ENCODE measurements at places on chromosomes 4 and X.

DNA sequence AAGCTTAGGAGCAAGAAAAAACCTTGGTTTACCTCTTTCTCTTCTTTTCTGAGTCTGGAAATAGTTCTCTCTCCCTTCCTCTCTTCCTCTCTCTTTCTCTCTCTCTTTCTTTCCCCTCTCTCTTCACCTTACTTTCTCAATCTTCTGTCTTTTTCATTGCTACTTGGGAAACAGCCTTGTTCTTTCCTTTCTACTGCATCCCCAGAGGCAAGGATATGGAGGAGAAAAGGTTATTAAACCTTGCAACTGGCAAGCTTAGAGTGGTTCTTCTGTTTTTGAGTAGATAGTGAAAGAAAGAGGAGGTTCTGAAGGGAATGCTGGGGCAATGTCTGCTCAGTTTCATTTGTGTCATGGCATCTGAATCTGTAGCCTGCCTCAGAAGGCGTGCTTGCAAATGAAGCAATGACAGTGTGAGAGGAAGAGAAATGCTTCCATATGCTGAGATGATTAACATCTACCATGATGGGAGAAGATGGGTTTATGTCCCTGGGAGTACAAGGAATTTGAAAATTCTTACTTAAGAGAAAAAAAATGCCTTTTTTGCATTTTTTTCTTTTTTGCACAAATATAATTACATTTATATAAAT, 190.6 kb downstream of the CEP135 start:
- no peak for DNase-seq

- no peak for DNase-seq
Measured at GRCh38 chr4:20621476-20621875, 78.8 kb upstream of the PACRGL start.

DNA sequence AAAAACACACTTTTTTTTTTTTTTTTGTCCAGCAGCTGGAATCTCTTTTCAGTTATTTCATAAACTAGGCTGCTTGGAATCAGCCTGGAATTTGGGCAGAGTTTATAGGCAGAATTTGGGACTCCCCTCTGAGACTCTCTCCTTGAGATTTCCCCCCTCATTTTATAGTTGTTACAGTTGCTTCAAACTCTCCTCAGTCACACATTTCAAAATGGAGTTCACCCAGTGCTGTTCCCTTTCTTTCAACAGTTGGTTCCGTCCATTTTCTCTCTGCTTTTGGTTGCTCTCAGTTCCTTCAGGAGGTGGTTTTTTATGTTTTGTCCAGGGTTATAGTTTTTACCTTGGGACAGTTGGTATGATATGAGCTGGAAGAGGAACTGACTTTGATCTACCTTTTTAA, 27.5 kb downstream of the NSD2 start:
- no peak for DNase-seq

GRCh38 chrX:153667281-153667955, 6.2 kb downstream of the PNCK start:
- DNase-seq = no peak

DNA sequence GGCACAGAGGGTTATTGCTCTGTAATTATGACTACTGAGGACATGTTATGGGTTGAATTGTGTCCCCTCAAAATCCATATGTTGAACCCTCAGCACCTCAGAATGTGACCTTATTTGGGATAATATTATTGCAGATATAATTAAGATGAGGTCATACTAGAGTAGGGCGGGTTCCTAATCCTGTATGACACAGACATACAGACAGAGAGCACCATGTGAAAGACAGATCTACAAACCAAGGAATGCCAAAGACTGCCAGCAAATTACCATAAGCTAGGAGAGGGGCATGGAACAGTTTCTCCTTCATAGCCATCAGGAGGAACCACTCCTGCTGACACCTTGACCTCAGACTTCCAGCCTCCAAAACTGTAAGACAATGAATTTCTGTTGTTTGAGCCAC, 115.2 kb upstream of the OTUD4 start:
- DNase-seq = no peak

GRCh38 chr4:42995343-42995944, 102.9 kb downstream of the GRXCR1 start:
- DNase-seq = no peak

DNA sequence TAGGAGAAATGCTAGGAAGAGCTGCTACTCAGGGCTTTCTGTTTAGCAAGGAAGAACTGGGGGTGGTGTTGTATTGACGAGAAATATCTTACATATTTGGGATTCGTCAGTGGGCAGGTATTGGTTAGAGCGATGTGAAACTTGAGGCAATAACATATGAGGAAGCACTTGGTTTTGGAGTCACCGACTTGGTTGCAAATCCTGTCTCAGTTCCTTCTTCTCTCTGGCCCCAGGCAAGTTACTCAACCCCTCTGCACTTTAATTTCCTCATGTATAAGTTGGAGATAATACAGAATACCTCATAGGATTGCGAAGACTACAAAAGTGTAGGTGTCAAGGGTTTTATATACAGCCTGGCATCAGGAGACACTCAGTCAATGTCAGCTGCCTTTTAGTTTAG, 34.1 kb downstream of the GPAT3 start:
- DNase-seq = peak; percentile 45

All from CD4-positive, alpha-beta T cell treated with Interleukin-1 beta for 1 hour (primary cell).